Stimulated activated CD8-positive, alpha-beta memory T cell treated with anti-CD3 and anti-CD28 coated beads, Interleukin-7, amount 100 ng/mL, for 1 hour (primary cell): ENCODE measurements at places on chromosomes 5 and 9.

GRCh38 chr5:368183-369084 lies 46.9 kb downstream of the AHRR start:
- no peak for DNase-seq

GRCh38 chr5:35338157-35338453 lies 107.8 kb upstream of the PRLR start:
- DNase-seq: no peak

- DNase-seq: no peak
Observed at GRCh38 chr9:119707228-119707845, 338.1 kb upstream of the BRINP1 start.

DNA sequence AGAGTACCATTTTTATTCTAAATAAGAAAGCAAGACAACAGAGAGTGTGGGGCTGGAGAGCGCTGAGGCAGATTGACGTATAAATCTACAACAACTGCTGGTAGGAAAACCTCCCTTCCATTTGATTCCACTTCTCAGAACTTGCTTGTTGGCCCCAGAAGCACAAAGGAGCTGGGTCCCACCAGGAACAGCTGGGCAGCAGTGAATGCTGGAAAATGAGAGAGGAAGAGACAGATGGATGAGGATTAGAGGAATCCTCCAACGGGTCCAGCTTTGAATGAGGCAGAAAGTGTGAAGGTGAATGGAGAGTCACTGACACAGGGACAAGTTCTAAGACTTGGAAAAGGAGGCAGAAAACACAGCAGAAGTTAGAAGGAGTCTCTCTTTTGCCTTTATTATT lies 14.8 kb downstream of the TAS2R1 start:
- DNase-seq: no peak

GRCh38 chr9:131697097-131697496 lies 42.8 kb downstream of the RAPGEF1 start:
- no peak for DNase-seq

GRCh38 chr9:18437315-18438201 lies 36.4 kb upstream of the ADAMTSL1 start:
- DNase-seq: no peak

- no peak for DNase-seq
Observed at GRCh38 chr5:44714871-44715561, 93.7 kb upstream of the MRPS30 start.

DNA sequence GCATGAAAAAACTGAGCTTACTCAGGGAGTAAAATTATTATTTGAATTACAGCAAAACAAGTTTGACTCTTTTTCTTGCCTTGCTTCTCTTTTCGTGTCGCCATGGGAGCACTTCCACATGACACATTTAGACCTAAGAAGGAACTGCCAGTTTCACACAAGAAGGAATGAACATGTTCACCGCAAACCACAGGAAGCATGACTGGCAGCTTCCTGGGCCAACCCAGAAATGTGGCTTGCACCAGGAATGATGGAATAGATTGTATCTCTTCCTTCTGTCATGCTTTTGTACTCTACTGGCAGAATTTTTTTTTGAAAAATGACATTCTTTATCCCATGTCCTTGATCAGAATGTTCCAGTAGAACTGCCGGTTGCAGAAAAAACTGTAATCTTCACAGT lies 32.9 kb upstream of the MAN2A1 start:
- peak; percentile 1 for DNase-seq

GRCh38 chr5:156479849-156480248 lies 152.9 kb downstream of the SGCD start:
- DNase-seq: no peak

DNA sequence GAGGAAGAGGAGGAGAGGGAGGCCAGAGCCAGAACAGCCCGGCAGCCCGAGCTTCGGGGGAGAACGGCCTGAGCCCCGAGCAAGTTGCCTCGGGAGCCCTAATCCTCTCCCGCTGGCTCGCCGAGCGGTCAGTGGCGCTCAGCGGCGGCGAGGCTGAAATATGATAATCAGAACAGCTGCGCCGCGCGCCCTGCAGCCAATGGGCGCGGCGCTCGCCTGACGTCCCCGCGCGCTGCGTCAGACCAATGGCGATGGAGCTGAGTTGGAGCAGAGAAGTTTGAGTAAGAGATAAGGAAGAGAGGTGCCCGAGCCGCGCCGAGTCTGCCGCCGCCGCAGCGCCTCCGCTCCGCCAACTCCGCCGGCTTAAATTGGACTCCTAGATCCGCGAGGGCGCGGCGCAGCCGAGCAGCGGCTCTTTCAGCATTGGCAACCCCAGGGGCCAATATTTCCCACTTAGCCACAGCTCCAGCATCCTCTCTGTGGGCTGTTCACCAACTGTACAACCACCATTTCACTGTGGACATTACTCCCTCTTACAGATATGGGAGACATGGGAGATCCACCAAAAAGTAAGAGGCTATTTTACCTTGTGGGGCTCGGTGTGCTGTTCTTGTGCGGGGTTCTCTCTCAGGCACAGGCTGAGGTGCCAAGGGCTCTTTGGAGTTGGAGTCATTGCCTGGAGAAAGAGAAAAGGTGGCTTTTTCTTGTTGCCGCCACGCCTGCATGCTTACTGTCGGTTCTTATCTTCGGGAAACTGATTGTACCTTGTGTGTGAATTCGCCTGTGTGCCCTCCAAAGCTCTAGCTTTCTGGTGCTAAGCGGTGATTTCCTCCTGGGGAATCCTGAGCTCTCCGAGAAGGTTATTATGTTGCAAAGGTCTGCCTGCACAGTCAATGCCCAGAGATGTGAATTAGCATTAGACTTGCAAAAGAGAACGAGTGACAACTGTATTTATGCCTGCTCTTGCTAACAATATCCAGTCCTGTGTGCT lies at the start of gene ISL1:
Gene ISL1 (plus strand): TSS at position 318 of the 991 bp plus-strand sequence. CDS start 224 bp downstream, at position 542.
- DNase-seq: no peak

DNA sequence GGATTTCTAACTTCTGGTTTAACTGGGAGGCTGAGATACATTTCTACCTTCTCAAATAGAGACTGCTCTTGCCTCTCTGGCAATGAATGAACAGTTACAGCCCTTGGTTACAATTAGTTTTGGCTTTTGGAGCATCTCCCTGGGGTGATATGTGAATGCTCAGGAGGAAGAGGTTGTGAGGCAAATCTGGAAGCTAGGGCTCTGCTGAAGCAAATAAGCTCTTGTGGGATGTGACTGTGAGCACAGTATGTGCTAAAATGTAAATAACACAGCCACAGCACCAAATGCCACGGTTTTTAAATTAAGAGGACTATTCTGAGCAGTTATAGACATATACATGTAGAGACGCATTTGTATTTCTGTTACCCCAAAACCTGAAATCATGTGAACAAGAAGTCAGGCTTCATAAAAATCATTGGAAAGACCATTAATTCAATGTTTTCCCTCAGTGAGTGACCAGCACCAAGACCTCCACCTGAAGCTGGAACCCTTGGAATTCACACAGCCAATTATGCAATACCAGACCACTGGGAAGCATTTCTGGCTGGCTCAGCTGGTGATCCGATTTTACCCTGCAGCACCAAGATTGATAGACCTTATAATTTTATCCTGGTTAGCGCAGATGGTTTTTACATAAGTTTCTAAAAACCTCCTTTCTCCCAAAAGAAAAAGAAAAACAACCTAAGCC lies 3.0 kb upstream of the SLC44A1 start:
- no peak for DNase-seq

DNA sequence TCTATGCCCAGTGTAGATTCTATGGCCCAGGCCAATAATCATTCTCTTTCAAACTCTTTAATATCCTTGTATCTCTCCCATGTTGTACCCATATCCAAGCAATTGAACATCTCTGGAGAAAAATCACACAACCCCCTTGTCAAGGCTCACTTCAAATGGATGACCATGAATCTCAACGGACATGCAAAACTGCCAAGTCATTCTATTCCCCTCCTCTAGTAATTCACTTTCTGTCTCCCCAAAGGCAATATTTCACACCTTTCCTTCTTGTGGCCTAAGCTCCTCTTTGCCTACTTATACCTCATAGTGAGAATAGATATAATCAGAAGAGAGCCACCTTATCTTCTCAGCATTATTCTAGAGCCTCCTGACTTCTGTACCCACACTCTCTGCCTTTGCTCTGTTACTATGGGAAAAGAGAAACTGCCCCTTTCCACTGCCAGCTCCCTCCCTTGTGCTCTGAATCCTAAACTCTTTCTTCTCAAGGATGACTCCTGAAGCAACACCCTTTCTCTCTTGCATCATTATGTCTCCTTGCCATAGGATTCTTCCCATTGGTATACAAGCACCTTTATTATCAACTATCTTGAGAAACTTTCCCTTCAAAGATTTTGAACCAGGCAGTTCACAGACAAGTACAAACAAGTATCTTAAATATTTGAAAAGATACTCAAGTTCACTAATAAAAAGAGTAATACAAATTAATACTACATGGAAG lies 66.1 kb downstream of the RPS23 start:
- DNase-seq: no peak

GRCh38 chr9:4491626-4491975 lies 1.3 kb downstream of the SLC1A1 start:
- DNase-seq: no peak

- no peak for DNase-seq
Observed at GRCh38 chr5:132480893-132481595, 9.5 kb downstream of the IRF1 start.

- DNase-seq: no peak
Observed at GRCh38 chr5:82509762-82510161, 231.6 kb upstream of the RPS23 start.

DNA sequence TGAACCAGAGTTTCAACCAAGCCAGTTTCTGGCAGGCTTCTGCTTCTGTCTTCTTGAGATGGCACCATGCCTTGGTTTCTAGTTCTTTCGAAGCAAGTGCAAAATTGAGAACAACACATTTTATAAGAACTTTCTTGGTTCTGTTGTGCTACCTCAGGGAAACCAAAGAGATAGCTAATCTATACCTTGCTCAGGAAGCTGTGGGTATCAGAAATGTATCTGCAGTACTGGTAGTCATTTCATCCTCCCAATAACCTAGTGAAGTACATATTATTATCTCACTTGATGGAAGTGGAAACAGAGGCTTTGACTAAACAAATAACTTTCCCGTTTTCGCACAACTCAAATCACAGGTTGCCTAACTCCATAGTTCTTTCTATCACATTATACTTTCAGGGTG lies 246.6 kb downstream of the ENC1 start:
- DNase-seq: no peak

GRCh38 chr5:82905986-82906385 lies 171.2 kb downstream of the TMEM167A start:
- no peak for DNase-seq

GRCh38 chr9:91844701-91845291 lies 105.2 kb downstream of the ROR2 start:
- DNase-seq: no peak

GRCh38 chr5:82011761-82012160 lies 39.9 kb downstream of the ATG10 start:
- no peak for DNase-seq

DNA sequence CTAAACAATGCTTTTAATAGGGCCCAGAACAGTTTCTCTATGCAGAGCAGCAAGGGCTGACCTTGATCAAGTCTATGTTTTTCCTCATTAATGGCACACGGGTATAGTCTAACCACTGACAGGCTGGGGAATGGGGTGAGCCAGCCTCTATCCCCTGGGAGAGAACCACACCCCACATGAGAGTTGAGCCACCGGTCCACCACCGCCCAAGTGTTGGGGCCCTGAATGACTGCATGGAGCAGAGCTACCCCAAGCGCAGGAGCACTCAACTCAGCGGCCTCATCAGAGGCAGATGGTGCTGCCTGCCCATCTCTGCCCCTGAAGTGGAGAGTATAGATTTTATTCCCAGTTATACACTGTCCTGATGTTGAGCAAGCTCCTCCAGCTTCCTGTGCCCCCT lies 247.9 kb upstream of the IRX1 start:
- DNase-seq: no peak

DNA sequence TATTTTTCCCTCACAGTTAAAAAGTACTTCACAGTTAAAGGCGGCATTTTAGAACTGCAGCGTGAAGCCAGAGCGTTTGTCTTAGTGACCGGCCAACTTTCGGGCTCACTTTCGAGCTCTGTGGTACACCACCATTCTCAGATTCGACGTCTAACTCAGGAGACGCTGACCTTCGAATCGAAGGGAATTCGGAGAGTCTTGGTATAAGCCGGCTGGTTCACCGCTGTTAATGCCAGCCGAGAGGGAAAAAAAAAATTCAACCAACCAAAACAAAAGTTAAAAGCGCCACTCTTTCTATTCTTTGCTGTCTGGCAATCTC lies 544 bp upstream of the SNX24 start:
- no peak for DNase-seq

DNA sequence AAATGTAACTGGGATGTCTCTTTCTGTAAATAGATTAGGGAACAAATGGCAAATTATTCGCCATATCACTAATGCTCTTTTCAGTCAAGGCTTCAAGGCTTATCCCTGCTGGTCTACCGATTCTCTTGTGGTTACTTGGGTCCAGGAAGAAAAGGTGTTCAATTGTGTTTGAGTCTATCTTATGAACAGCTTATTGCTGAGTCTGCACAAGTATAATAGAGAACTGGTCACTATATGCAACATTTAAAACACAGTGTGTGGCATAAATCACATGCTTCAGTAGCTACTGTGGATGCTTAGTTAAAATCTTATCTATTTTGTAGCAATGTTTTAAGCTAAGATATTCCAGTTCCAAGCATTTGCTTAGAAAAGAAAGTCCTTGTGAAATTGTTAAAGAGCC lies 274.2 kb upstream of the FAM174A start:
- DNase-seq: no peak

DNA sequence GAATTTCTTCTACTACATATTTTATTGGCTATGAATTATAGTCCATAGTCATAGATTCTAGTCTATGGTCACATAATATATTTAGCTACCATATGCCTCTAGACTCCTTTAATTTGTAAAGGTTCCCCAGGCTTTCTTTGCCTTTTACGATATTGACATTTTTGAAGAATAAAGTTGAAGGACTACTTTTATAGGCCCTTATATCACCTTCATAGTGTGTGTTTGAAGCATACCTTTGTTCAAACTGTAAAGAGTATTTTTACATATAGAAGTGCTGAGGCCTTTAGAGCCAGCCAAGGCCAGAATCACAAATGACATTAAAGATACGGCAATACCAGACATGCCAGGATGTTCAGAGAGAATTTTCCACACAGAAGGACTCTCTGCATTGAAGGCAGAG lies 147.0 kb downstream of the GABRG2 start:
- DNase-seq: no peak

DNA sequence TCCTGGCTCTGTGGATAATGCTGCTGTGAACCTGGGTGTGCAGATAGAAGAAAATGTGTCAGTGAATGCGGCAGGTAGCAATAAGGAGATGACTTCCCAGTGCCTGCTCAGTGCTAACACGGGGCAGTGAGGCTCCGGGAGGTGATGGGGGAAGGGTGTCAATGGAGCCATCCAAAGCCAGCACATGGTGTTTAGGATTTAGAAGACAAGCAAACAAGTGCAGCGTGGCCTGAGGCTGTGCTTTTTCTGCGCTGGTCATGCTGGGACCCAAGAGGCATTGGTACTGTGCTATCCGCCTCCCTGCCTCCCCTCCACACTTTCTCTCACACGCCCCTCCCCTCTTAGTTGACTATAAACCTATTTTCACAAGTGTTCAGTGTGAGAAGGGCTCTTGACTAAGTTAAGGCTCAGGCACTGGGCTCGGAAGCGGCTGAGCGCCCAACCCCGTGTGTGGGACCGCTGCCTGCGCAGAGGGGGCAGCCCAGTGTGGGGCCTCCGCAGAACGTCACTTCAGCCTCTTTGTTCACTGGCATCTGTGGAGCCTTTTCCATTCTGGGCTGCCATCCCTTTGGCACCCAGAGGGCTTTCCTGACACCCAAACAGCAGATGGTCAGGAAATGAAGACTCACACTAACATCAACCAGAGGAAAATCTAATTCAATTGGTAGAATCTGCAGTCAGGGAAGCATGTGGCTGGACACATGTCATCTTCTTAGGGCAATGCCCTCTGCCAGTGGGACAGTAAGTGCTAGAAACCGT lies 21.8 kb upstream of the NINJ1 start:
- no peak for DNase-seq

- DNase-seq: no peak
Observed at GRCh38 chr5:32410630-32411029, 33.9 kb downstream of the ZFR start.
